Kidney epithelial cell (primary cell): ENCODE measurements at places on chromosomes 2 and 18.

DNA sequence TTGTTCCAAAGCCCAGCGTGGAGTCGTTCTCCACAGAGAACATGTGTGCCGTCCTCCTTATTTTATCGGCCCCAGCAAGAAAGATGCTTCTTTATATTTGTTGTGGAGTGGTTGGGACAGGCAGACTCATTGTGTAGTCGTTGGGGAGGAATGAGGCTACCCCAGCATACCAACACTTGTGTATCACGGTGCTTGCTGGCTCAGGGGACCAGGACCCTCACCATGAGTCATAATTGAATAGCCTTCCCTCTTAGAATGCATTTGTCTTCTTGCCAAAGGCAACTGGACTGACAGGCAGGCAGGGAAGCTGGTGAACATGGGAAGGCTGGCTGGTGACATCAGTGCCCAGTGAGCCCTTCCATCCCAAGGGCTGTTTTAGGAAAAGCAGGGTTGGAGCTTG, 4.7 kb downstream of the CAPN10 start:
- DNase-seq: no peak

DNA sequence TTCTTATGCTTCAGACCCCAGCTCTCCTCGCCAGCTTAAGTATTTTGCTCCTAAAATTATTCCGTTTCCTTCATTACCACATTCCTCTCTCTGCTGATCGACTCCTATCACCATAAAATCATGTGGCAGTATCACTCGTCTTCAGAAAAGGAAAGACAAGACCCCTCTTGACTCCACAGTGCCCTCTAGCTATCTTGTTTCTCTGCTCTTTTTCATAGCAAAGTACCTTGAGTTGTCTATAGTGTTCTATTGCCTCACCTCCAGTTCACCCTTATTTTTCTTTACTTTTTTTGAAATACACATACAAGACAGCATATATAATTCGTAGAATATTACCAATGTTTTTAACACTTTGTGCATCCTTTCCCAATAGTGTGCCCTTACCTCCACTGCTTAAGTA, 273.2 kb upstream of the SIX3 start:
- no peak for DNase-seq

- peak; percentile 79 for DNase-seq
Observed at GRCh38 chr2:85761-86160, 39.5 kb upstream of the FAM110C start.

DNA sequence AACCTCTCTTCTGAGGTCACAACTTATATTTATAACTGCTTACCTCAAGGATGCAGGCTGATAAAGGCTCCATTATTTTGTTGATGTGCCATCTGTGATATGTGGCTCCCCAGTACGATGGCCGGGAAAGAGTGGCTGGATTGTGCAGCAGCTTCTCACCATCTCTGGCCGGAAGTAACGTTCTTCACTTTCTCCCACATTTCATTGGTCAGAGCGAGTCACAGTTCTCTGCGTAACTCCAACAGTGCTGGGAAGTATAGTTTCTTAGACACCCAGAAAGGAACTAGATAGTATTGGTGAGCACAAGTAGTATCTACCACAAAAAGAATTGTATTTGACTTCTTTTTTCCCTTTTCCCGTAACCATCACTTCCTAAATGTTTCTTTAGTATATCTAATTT, 28.7 kb downstream of the ZSWIM2 start:
- DNase-seq: no peak

DNA sequence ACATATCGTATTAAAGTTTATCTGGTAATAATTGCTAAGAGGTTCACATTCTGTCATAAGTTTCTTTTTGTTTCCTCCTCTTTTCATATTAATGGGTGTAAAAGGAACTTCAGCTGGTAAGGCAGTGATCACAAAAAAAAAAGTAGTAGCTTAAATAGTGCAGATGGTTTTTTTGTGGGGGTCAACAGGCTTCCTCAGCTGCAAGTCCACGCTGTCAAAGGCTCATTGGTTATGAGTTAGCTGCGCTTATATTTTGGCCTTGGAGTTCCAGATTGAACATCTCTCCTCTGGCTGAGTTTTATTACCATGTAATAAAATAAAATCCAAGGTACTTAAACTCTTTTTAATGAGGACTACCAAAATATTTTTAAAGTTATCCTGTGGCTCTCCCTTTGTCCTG, 277.0 kb upstream of the ZEB2 start:
- no peak for DNase-seq

DNA sequence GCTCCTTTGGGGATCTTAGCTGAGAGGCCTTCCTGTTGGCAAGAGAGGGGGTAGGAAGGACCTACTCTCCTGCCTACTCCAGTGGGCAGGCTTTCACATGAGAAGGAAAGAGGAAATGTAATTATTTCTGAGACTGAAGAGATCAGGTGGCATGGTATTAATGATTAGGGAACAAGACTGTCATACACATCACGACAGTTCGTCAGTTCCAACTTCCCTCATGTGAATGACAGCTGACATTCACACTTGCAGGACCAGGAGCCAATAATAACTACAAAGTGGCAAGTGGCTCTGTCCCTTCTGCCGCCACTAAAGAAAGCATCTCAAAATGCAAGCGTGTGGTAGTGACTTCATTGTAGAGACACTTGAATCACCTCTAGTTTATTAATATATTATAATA, 90.0 kb downstream of the ZCCHC2 start:
- no peak for DNase-seq

- no peak for DNase-seq
Observed at GRCh38 chr2:68377137-68377780, 12.2 kb downstream of the PLEK start.

GRCh38 chr2:105778080-105778607, 33.4 kb downstream of the NCK2 start:
- no peak for DNase-seq

- no peak for DNase-seq
Observed at GRCh38 chr2:137316075-137316474, 550.7 kb downstream of the THSD7B start.

GRCh38 chr2:137165968-137166367, 400.6 kb downstream of the THSD7B start:
- no peak for DNase-seq

DNA sequence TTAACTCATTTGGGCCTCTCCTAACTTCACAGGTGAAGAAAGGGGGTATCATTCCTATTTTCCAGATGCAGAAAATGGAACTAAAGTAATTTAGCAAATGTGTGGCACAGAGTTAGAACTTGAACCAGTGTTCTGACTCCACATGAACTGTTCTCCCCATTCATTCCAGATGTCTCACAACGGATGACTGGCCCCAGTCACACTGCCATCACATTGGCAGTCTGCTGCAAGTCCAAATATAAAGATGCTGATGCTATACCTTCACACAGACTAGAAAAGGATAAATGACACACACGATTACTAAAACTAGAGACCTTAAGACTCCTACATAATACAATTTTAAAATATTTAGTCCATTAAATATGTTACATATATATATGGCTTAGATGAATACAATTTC, 195.7 kb downstream of the NBAS start:
- DNase-seq: no peak

DNA sequence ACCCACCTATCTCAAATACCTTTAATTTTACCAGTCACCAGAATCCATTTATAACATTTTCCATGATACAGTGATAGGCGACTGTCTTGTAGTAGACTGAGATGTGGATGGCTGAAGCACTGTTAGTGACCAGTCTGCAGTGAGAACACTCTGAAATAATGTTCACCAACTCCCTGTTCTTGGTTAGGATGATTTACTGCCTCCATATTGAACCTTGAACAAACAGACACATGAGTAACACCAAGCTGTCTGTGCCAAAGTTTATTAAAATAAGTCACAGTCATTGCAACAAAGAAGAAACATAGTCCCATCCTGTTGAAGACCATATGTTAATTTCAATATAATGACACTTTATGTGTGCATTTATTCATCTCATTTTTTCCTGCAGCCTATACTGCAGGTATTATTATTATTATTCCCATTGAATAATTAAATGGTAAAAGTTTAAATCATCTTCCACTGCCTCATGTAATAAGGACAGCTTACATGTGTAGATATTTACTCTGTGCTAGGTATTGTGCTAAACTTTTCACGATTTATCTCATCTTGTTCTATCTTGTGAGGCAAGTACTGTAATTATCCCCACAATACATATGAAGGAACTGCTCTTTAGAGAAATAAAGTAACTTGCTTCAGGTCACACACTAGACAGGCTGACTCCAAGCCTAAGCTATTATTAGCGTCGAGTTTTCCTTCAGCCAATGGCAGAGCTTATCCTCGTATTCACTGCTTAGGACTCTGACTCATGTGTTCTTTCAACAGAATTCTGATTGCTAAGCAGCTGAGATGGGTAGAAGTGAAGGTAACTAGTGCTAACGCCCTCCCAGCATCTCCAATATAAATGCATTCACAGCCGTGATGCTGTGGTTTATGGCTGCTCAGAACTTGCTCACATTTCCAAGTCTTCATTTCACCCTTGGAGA, 62.5 kb downstream of the ONECUT2 start:
- DNase-seq: no peak

- no peak for DNase-seq
Observed at GRCh38 chr2:105540642-105541041, 141.8 kb upstream of the FHL2 start.

GRCh38 chr2:111048856-111049768, 71.6 kb upstream of the BCL2L11 start:
- DNase-seq: no peak

DNA sequence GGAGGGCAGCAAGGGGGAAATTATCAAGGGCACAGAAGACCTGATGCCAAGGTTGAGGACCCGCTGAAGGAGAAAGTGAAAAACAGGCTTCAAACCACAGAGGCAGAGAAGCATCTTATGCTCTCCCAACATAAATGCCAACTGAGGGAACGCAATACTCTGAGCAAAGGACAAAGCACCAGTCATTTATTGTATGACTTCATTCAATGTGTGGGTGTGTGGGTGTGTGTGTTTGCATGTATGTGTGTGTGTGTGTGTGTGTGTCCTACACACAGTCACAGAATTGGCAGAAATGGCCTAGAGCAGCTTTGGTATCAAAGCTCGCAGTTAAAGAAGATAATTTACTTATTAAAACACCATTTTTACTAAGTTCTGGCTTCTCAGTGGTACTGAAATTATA, 51.4 kb downstream of the UXS1 start:
- no peak for DNase-seq

DNA sequence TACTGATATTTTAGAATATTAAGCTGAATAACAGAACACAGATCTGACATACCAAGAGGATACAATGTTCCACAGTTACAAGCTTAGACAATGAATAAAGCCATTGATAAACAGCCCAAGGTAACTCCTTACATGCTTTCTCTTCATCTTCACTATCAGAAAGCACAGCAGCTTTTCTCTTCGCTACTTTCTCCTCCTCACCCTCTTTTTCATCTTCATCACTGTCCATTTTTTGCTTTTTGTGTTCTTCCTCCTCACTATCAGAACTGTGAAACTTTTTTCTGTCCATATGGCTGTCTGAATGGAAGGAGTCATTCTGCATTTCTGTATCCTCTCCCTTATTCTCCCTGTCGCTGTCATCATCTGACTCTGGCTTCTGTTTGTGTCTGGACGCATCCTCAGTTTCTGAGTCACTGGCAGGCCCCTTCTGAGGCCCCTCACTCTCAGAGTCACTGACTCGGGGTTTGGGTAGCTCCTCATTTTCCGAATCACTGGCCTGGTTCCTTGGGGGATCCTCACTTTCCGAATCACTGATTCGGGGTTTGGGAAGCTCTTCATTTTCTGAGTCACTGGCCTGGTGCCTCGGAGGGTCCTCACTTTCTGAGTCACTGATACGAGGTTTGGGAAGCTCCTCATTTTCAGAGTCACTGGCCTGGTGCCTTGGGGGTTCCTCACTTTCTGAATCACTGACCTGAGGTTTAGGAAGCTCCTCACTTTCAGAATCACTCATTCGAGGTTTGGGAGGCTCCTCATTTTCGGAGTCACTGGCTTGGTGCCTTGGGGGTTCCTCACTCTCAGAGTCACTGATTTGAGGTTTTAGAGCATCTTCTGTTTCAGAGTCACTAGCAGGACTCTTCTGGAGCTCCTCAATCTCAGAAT, 21.5 kb downstream of the IWS1 start:
- DNase-seq: no peak

DNA sequence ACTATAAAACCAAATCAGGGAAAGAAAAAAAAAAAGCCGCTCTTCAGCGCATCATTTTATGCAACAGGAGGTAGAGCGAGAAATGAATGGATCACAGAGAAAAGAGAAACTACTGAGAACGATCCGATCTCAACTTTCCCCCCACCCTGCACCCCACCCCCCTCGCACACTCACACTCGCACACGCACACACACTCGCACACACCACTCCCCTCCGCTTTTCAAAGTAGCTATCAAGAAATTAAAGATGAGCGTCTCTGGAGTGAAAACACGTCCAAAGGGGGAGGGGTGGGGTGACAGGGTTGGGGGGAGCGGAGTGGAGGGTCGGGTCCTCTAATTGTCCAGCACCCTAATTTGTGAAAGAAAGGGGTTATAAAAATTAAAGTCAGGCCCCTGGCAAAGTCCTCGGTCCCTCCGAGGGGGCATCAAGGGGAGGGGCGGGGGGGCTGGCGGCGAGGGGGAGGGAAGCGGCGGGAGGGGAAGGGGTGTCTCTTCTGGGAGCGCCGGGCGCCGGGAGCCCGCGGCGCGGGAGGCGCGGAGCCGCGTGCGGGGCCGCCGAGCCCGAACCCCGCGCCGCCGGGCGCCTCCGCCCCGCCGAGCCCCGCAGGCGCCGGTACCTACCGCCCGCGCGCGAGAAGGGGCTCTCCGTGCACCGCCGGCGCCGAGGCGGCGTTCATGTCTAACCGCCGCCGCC, 428 bp downstream of the TCF4 start:
- DNase-seq: no peak

DNA sequence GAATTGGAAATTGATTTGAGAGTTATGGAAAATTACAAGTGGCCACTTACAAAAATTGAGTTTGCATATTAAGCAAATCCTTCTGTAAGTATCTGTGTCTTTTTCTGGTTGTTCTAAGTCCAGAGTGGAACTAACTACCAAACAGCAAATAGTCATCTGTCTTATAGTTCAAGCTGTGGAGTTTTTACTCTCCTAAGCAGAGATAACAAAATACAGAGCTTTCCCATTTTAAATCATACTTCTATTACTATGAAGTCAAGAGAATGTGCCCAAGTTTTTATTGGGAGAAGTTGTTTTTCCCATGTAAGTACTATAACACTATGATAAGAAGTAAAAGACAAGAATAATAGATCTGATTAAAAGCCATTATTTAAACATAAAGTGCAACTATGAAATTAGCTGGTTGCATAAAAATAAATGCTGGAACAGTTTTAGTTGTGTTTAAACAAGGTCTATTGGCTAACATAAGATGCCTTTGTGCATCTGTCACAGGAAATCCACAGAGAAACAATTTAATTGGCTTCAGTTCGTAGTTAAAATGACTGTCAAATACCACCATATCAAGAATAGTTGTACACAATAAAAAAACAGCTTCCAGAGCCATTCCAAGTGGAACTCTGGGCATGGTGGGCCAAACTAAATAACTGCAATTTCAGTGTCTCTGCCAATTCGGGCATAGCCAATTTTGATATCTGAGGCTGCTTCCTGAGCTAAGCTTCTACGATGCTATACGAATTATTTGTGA, 1467.4 kb upstream of the NXPH2 start:
- no peak for DNase-seq

- no peak for DNase-seq
Observed at GRCh38 chr2:8334866-8335325, 347.0 kb upstream of the ID2 start.

- DNase-seq: no peak
Observed at GRCh38 chr2:231928481-231928880, 2.3 kb upstream of the NPPC start.

- DNase-seq: peak; percentile 86
Observed at GRCh38 chr18:21439431-21439846, 161.1 kb downstream of the ESCO1 start.
